ENCODE measurements at places on chromosomes 7 and 10.

GRCh38 chr7:31171984-31172383 is 119.9 kb downstream of the ADCYAP1R1 start:
- no peak for DNase-seq

DNA sequence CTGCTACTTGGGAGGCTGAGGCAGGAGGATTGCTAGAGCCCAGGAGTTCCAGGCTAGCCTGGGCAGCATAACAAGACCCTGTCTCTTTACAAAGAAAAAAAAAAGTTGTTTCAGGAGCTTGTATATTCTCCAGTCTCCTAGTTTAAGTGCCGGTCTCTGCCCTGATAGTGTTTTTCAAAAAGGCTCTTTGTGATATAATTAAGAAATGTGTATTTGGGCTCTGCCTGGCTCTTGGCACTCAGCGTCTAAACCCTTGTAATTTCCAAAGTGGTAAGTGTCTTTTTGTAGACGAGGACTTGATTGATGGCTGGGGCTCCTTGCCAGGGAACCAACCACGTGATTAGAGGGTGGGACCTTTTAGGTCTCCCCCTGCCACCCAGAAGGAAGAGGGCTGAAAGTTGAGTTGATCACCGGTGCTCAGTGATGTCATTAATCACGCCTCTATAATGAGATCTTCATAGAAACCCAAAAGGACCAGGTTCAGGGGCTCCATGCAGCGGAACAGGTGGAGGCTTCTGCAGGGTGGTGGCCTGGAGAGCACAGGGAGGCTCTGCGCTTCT is 4.4 kb downstream of the EIF3B start:
- no peak for DNase-seq

- no peak for DNase-seq
Observed at GRCh38 chr7:48148311-48148710, 22.9 kb upstream of the ABCA13 start.

DNA sequence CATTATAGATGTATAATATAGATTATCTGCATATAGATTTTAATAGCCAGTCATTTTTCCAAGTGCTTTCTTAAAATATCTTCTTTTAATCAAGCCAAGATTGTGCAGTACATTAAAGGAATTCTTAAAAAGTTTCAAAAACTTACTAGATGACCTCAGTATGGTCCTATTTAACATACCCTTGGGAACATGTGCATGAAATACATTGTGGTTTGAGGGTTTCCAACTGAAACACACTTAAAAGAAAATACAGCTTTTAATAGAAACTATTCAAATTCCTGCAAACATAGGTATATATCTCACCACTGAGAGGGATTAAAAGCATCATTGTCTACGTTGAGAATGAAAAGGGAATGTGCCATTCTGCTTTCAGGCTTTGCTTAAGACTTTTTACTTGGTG is 364.9 kb downstream of the SUGCT start:
- DNase-seq = no peak

GRCh38 chr7:1569440-1569832 is 396 bp downstream of the PSMG3 start:
- DNase-seq = no peak

DNA sequence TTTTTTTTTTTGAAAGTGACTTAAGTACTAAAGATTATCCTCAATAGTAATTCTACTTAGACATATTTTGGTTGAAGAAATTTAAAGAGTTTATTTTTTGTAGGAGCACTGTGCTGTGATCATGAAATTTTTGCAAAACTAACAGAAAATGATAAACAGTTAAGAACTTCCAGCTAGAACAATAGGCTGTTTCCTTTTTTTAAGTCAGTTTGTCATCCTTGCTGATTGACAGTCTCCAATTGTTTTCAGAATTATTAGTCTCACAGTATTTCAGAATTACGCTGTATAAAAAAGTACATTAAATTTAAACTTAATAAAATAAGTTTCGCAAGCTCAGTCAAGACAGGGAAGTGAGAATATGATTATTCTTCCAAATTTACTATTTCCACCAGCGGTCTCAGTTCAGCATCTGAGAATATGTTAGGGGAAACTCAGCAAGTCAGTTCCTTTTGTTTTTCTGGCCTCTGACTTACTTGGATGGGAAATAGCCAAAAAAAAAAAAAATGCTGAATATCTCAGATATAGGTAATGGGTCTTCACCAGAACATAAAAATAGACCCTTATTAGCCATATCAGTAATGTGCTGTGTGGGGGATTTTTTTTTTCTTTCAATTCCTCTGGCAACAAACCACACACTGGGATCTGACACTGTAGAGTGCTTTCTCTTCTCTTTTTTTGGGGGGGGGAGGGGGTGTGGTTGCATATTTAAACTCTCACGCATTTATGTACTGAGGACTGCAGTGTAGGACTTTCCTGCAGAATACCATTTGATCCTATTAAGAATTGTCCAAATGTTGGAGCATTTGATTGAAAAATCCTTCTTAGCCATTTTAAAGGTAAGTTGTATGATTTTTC is at the start of gene CD36:
Gene CD36 (plus strand): TSS at position 732 of the 855 bp plus-strand sequence. CDS start 8,099 bp downstream, outside the sequence.
- DNase-seq = no peak

GRCh38 chr7:92631067-92631849 is 41.1 kb upstream of the FAM133B start:
- no peak for DNase-seq

- no peak for DNase-seq
Observed at GRCh38 chr10:1116696-1117280, 60.6 kb downstream of the WDR37 start.

GRCh38 chr7:96033009-96033598 is 260.8 kb downstream of the DYNC1I1 start:
- DNase-seq = peak; percentile 94

DNA sequence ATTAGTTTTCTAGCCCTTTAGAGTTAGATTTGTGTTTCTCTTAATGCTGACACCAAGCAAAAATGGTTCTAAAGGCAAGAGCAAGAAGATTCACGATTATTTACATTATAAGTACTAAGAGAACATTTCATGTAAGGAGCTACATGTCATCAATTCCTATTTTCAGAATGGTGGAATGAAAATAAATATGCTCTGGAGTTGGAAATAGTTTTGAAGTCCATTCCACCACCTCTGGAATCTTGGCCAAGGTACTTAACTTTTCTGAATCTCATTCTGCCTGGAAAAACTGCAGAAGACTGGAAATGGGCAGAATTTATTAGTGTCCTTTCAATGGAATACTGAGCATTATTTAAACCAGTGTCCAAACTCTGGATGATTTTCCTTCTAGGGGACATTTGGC is 125.1 kb upstream of the RAB11FIP2 start:
- DNase-seq = no peak

GRCh38 chr10:17599089-17599488 is 18.1 kb downstream of the HACD1 start:
- DNase-seq = no peak

DNA sequence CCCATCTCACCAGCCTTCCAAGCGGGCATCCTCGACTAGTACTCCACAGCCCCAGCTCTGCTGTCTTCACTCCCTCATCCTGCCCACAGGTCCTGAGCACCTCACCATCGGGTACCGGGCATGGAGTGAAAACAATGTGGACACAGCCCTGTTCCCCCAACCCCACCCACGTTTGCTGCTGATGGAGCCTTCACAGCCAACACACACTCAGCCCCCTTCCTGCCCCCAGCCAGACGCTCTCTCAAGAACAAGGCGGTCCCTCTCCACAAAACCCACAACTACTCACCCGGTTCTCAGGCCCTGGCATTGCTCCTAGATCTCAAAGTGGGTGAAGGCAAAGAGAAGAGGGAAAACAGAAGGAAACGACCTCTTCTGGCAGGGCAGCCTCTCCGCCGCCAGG is 56.1 kb downstream of the SLIT1 start:
- no peak for DNase-seq

- peak; percentile 15 for DNase-seq
Observed at GRCh38 chr10:104925232-104925851, 284.3 kb downstream of the SORCS3 start.

DNA sequence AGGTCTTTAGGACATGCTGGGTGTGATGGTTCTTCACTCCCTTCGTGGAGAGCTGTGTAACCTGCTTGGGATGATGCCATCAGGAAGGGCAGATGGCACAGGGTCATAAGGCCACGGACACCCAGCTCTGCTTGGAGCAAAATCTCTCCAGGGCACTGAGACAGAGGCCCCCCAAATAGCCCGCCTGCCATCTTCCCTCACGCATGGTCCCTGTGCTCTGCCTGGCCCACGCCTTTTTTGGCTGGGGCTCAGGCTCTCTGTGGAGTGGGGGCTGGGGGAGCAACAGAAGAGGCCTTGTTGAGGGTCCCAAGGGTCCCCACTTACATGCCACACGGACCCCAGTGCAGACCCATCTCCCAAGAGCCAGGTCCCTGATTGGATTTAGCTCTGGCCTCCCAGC is 93.3 kb upstream of the RET start:
- no peak for DNase-seq

DNA sequence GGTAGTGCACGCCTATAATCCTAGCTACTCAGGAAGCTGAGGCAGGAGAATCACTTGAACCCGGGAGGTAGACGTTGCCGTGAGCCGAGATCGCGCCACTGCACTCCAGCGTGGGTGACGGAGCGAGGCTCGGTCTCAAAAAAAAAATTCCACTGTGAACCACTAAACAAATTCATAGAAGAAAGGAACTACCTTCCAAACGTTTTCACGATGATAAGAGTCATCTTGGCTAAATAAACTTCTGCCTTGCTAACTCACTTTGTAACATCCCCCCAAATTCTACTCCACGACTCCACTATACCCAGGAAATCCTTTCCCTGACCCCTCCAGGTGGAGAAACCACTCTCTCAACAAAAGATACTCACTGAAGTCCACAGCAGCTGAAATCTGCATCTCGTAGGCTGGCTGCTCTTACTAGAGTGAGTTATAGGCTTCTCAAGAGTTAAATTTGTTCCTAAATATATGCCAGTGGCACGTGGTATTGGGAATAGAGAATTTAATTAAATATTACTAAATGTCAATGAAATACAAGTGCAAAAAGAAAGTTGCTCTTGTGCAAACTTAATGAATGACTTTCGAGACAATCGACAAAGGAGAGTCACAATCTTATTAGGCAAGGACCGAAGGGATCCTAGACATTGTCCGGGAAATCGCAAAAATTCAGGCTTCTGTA is 1.6 kb upstream of the GTF2I start:
- no peak for DNase-seq

DNA sequence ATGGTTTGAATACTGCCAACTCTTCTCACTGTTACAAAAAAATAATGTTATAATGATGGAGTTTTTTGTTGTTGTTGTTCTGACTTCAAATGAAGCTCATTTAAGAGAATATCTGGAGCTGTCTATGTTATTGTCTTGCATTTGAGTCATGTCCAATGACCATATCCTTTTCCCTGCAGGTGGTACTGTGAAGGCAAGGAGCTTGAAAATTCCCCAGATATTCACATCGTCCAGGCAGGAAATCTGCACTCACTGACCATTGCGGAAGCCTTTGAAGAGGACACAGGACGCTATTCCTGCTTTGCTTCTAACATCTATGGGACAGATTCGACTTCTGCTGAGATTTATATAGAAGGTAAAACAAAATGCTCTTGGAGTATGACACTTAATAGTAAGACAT is 33.5 kb downstream of the MYPN start:
- no peak for DNase-seq

GRCh38 chr10:103708627-103709288 is 146.6 kb downstream of the SH3PXD2A start:
- DNase-seq = no peak

GRCh38 chr10:121525251-121526134 is 72.8 kb downstream of the FGFR2 start:
- DNase-seq = no peak

GRCh38 chr7:132865366-132866143 is 216.3 kb downstream of the CHCHD3 start:
- no peak for DNase-seq

DNA sequence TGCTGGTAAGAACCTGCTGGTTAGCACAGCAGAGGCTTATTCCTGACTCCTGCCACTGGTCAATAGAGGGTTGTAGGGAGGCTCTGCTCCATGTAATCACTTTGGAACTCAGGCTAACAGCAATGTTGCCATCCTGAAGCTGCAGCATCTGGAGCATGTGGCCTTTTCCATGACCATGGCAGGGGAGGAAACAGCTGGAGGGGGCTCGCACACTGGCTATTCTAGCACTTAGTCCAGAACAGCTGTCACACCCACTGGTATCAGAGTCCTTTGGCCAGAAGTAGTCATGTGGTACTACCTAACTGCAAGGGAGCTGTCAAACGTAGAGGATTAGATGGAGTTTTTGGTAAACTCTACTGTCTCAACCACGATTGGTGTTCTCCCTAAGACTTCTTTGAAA is 450.0 kb downstream of the RPS24 start:
- DNase-seq = no peak

GRCh38 chr7:148625342-148625741 is 34.8 kb downstream of the C7orf33 start:
- peak; percentile 41 for DNase-seq

DNA sequence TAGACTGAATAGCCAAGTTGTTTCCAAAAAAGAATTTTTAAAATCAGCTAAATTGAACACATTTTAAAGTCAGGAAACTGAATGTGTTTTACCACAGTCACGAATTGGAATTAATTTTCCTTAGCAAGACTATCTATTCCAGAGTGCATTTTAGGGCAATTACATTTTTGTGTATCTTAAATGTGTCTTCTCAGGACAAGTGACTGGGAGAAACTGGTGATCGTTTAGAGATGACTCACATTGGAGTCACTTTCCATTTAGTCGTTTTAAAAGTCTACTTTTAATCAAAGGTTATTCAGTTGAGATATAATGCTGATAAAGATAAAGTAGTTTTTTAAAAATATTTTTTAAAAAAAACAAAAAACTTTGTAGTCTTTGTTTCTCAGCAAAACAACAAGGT is 191.7 kb upstream of the SLC26A5 start:
- no peak for DNase-seq

DNA sequence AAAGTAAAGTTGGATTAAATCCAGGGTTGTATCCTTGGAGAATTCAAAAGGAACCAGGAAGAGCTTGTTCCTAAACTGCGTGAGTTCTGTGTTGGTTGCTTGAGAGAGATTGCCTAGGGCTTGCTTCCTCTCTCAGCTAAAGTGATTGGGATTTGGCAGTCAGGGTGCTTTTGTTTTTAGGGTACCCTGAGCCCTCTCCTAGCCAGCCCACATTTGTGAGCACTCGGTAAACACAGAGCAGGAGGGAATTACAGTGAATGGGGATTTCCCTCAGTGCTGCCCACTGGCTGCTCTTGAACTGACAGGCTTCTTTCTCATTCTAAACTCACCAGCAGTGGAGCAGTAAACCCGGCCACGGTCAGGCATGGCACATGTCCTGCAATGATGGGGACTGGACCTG is 146.9 kb downstream of the TPST1 start:
- DNase-seq = no peak

DNA sequence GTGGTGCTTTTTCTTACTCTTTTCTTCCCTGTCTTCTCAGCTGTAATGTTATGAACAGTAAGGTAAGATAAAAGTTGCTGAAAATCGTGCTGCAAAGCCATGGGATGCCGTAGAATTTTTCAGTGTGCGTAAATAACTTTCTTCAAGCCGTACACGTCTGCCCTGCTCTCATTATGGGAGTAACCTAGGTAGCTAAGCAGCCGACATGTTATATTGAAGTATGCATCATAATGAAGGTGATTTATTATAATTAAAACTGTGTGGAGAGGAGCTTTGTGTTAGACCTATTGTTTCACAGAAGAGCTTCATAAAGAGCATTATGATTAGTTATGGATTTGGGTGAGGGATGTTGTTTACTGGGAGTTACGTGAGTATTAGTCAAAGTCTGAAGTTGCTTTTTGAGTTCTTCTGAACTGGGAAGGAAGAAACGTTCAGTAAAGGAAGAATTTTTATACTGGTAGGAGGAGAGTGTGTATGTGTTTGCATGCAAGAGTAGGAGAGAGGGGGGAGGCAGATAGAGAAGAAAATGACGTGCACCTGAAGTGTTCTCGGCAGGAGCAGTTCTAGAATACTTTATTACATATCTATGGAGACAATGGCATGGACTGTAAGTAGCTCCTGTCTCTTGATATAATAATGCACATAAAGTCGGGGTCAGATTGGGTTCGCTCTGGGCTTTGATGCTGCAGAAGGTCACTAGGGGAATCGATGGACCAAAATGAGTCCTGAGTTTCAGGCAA is 56.3 kb downstream of the POU6F2 start:
- DNase-seq = no peak
